NCI-H187 (cell line): ENCODE measurements at places on chromosomes 16 and 17.

- DNase-seq = peak; percentile 32
Measured at GRCh38 chr17:48671697-48672171, 45.6 kb upstream of the HOXB9 start.

GRCh38 chr17:4838309-4838785 is 5.2 kb downstream of the MINK1 start:
- no peak for DNase-seq

- no peak for DNase-seq
Measured at GRCh38 chr16:84806256-84806889, 13.4 kb upstream of the CRISPLD2 start.

DNA sequence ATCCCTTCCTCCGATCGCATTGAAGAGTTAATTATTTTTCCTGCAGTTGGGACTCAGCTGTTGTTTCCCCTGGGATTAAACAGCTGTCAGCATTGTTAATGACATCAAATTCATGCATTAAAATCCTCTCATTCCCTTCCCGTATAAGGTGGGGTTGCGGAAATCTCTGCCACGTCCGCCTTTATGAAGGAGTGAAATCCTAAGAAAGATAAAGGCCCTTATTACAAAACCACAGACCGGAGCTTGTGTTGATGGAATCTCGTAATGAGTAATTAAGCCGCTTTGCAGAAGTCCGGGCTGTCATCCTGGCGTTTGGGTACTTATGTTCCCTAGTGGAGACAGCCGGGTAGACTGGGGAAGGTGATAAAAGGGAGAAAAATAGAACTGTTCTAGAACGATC is 627.6 kb downstream of the MAF start:
- no peak for DNase-seq

DNA sequence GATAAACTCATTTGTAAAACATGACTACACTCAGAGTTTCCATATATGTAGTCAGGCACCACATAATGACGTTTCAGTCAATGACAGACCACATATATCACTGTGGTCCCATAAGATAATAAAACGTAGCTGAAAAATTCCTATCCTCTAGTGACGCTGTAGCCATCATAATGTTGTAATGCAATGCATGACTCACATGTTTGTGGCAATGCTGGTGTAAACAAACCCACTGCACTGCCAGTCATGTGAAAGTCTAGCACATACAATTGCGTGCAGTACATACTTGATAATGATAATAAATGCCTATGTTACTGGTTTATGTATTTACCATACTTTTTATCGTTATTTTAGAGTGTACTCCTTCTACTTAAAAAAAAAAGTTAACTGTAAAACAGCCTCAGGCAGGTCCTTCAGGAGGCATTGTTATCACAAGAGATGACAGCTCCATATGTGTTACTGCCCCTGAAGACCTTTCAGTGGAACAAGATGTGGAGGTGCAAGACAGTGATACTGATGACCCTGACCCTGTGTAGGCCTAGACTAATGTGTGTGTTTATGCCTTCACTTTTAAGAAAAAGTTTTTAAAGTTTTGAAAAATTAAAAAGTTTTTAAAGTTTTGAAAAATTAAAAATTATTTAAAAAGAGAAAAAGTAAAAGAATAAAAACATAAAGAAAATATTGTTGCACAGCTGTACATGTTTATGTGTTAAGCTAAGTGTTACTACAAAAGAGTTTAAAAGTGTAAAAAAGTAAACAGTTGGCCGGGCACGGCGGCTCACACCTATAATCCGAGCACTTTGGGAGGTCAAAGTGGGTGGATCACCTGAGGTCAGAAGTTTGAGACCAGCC is 9.0 kb downstream of the STAT5B start:
- no peak for DNase-seq

DNA sequence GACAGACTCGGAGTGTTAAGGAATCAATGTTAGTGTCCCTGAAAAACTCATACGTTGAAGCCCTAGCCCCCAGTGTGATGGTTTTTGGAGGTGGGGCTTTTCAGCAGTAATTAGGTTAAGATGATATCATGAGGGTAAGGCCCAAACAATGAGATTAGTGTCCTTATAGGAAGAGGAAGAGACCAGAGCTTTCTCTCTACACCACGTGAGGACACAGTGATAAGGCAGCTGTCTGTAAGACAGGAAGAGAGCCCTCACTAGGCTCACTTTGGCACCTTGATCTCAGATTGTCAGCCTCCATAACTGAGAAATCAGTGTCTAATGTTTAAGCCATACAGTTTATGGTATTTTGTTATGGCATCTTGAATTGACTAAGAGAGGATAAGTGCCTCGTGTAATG is 403.2 kb downstream of the NPIPA7 start:
- DNase-seq = no peak

DNA sequence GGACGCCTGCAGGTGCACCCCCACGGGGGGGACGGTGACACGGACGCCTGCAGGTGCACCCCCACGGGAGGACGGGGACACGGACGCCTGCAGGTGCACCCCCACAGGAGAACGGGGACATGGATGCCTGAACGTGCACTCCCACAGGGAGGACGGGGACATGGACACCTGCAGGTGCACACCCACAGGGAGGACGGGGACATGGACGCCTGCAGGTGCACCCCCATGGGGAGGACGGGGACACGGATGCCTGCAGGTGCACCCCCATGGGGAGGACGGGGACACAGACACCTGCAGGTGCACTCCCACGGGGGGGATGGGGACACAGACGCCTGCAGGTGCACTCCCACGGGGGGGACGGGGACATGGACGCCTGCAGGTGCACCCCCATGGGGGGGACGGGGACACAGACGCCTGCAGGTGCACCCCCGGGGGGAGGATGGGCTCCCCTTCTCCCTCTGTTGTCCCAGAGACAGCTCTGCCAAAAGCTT is 114.5 kb upstream of the METRNL start:
- DNase-seq = no peak

DNA sequence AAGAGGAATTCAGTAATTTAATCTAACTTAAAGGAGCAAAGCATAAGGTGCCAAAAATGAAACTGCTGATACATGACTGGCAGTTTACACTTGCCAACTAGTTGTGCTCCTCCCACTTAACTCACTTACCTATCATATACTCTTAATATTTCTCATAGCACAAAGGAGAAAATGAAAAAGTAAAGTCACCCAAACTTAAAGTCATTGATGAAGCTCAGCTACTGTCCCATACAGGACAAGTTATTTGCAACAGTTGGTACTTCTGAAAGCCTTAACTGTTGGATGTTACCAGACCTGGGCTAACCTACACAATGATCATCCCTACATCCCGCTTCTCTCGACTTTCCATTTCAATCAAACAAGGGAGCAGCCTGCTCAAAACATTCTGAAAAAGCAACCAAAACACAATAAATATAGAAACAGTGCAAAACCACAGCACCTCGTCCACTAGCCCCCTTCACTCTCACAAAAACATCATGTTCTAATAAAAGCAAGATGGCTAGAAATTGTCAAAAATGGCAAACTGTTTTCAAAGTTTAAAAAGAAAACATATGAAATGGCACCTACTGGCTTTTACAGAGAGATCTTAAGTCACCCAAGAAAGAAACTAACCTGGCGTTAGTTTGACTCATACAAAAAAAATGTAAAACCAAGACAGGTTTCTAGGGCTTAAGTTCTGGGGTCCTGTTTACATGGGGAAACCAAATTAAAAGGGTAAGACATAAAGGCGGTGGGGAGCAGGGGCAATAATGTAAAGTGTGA is 868 bp downstream of the MED13 start:
- no peak for DNase-seq

DNA sequence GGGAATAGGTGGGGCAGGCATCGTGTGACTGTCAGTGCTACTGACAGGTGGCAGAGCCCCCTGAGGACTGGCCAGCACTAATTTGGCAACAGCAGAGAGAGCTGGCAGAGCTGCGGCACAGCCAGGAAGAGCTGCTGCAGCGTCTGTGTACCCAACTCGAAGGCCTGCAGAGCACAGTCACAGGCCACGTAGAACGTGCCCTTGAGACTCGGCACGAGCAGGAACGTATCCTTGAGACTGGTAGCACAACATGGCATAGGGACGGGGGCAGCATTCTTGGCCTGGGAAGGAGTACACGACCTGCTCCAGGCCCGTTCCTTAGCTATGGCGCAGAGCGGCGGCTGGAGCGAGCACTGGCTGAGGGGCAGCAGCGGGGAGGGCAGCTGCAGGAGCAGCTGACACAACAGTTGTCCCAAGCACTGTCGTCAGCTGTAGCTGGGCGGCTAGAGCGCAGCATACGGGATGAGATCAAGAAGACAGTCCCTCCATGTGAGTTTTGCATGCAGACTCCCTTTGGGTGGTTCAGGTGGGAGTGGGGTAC is 3.0 kb upstream of the NRN1L start:
- DNase-seq = no peak

- DNase-seq = no peak
Measured at GRCh38 chr16:12330946-12331345, 354.4 kb downstream of the SNX29 start.

DNA sequence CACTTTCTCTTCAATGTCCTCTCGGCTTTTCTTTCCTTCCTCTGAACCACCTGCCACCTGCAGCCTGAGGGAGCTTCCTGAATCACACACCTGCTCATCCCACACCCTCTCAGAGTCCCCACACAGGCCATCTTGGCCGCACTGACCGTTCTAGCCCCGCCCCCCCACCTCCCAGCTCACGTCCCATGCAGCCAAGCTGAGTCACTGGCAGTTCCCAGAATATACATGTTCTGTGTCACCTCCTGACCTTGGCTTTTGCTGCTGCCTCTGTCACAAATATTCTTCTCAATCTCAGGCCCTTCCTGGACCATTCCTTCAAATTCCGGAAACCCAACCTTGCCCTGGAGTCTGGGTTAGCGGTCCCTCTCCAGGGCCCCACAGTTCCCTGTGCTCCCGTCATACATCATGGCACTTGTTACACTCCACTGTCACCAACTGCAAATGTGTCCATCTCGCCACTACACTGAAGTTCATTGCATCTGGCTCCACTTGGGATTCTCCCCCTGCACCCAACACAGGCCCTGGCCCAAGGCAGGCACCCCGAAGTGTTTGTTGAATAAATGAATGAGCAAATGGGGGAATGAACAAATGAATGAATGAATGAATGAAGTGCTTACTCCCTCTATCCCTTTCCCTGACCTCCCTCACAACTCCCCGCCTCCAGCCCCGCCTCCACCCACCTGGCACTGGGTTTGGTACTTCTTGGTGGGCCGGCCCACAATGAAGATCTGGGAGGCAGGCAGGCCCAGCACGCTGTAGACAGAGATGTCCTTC is 12.8 kb downstream of the PIMREG start:
- DNase-seq = no peak

DNA sequence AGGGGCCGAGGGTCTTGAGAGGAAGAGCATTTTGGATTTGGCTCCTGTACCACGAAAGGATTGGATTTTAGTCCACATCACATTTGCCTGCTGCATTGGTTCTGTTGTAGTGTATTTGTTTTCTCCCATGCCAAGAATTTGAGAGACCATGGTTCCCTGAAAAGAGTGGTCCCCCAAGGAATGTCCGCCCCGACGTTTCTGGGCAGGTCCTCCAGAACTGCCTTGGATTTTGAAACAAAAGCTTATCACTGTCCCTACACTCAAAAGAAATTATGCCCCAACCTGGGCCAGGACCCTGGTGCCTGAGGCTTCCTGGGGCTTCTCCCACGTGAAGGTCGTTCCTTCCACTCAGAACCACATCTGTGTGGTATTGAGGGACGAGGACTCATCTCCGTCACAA is 10.8 kb downstream of the NTN1 start:
- DNase-seq = no peak

DNA sequence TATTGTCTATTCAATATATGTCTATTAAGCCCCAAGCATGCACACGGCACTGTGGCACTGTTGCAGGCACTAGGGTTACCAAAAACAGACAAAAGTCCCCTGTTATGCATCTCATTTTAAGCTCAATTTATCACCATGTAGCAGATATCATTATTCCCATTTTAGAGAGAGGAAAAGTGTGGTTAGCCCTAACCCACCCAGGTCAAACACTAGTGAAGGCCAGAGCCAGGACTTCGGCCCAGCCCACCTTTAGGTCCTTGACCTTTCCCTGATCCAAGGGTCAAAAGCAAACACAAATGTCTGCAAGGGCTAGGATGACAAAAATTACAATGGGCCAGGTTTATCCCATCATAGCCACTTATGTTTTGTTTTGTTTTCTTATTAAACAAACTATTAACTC is 130.3 kb upstream of the NUDT7 start:
- DNase-seq = no peak

DNA sequence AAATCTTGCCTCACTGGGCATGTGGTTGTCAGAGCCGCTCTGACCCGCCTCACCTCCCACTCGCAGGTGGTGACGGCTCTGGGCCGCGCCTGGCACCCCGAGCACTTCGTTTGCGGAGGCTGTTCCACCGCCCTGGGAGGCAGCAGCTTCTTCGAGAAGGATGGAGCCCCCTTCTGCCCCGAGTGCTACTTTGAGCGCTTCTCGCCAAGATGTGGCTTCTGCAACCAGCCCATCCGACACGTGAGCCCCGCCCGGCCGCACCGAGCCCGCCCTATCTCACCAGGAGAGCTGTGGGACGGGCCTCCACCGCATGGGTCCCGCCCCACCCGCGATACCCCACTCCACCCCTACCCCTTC is 4.0 kb downstream of the TGFB1I1 start:
- DNase-seq = no peak

DNA sequence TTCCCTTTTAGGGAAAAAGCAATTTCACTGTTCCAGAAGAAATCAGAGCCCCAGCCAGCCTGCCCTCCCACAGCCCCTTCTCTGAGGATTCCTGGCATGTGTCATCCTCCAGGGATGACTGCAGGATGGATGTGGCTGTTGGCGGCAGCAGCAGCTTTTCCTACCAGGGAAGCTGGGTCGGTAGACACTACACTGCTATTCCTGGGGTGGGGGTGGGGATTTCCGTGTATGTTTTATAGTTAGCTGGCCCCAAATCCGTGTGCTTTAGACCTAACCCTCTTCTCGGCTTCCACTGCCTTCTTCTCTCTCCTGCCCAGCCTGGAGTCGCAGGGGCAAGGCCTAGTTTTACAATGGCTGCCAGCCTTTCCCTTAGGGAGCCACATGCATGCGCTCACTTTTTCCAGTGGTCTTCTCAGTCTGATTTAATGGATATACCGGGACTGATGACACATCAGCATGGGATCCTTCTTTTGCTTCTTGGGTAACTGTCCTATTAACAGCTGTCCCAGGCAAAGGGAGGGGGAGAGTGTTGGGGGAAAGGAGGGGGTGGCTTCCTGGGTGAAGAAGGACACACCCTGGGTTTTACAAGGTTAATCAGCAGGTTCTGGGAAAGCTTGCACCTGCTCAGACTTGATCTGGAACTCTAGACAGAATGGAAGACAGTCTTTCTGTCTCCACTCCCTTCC is 2.7 kb upstream of the NFE2L1 start:
- peak; percentile 22 for DNase-seq

DNA sequence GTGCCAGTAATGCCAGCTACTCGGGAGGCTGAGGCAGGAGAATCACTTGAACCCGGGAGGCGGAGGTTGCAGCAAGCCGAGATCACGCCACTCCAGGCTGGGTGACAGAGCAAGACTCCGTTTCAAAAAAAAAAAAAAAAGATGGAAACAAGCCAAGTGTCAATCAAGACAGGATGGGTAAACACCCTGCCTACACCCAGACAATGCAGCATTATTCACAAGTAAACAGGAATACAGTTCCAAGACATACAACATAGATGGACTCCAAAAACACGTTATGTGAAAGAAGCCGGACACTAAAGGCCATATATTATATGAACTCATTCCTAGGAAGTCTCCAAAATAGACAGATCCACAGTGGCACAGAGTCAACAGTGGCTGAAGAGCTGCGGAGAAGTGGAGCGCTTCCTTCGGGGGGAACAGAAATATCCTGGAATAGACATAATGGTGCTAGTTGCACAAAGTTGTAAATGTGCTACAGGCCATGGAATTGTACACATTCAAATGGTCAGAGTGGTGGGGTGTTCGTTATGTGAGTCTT is 33.9 kb downstream of the ANKRD11 start:
- no peak for DNase-seq

GRCh38 chr17:76275382-76276068 is 10.4 kb downstream of the UBALD2 start:
- no peak for DNase-seq
